Heart right ventricle (tissue), 16 donors: ENCODE measurements at places on chromosomes 16 and 17. TPM values are rescaled to one million over a fixed set of nuclear protein-coding genes. Genes with fewer than 3 reads are reported as not detected.

The CDH3 gene
- polyA plus RNA-seq, result 0.06 TPM

The DBF4B gene
- polyA plus RNA-seq, result 8.0 TPM

The TBC1D3 gene
- polyA plus RNA-seq, result 0.03 TPM

The ATP1B2 gene
- 6.2 TPM for polyA plus RNA-seq

The SOCS3 gene
- 30.2 TPM for polyA plus RNA-seq

The PTGES3L gene
- 45.3 TPM for polyA plus RNA-seq

The CRK gene
- 29.4 TPM for polyA plus RNA-seq
